ENCODE measurements at places on chromosomes 12 and 14.

- DNase-seq, result no peak
Measured at GRCh38 chr12:124549629-124550028, 17.8 kb downstream of the NCOR2 start.

GRCh38 chr12:103884316-103884715 is 43.3 kb upstream of the NT5DC3 start:
- DNase-seq, result no peak

DNA sequence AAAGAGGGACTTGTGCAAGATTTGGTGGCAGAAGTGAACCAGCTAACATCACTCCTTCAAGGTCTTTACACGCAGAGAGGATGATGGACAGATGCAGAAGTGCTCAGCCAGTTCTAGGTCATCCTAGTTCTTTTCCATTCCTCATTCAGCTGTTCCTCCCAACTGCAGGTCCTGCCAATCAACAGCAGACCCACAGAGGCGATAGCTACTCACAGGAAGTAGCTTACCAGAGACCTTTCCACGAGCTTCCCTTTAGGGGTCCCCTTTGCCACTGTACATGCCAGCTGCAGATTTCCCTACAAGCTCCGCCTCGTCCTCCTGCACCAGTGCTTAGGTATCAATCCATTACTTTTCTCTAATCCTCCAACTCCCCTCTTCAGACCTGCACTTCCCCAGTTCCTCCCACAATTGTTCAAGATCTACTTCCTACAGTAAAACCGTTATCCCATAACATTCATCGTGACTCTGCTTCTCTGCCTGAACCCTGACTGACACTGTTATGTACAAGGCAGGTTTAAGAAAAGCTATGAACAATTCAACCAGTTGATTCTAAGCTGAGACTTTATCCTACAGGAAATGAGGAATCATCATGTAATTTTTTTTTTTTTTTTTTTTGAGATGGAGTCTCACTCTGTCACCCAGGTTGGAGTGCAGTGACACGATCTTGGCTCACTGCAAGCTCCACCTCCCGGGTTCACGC is 22.5 kb downstream of the RECQL start:
- DNase-seq, result no peak

GRCh38 chr14:43914041-43914693 is 592.9 kb downstream of the FSCB start:
- no peak for DNase-seq

DNA sequence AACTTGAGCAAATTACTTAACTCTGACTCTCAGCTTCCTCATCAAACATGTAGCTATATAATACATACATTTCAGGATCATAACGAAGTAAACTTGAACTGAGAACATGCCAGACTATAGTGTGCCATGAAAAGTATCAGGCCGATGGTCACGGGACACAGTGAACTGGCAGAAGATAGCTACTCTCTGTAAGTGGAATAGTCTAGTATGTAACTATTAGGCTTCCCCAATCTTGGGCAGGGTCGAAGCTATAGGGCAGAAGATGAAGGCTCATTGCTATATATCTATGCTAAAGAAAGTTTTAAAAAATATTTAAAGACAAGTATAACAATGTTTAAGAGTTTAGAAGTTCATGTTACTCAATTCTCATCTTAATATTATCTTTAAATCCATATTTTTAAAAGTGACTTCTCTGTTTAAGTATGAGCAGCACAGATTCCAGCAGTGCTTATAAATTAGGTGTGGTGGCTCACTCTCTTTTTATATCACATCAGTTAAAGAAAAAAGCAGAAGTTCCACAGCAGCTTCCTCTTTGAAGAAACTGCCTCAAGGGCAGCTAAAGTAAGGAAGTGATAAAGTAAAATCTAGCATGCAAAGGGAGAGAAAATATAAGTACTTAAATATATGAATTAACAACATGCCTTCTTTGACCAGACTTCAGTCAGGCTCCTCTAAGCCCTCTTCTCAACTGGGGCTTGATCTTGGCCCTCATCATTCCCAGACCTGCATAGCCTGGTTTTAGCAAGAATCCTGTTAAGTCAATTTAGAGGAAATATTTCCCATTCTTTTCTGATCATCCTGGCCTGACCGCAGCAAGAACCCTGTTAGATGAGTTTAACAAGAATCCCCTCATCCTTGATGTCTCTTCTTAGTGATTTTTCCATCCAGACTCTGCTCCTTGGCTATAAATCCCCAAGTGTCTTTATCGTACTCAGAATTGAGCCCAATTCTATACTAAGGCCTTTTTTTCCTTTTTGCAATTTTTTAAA is 8.4 kb upstream of the GLIPR1 start:
- DNase-seq, result no peak

DNA sequence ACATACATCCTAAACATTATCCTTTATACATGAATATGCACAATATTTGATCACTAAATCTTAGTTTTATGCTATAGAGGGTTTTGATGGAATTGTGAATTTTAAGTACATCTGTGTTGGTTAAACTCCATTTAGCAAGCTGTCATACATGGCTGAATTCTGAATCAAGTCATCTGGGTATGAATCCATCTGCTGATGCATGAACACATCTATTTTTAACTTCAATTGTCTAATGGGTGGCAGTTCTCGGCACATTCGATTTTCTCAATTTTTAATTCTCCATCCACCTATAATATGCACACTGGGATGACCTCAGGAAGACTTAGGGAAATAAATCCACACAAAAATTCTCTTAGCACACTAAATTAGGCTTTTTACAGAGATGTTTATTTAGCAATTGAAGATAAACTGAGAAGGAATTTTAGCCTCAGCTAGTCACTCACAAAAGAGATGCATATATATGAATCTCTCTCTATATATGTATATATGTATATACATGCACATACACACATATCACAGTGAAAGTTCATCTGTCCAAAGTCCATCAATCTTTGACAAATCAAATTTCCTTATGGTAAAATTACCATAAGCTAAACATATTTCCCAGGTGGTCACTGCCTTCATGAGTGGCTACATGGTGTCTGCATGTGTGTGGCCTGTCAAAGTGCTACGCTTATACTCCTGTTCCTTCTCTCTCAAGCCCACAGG is 44.5 kb upstream of the VPS33A start:
- no peak for DNase-seq

DNA sequence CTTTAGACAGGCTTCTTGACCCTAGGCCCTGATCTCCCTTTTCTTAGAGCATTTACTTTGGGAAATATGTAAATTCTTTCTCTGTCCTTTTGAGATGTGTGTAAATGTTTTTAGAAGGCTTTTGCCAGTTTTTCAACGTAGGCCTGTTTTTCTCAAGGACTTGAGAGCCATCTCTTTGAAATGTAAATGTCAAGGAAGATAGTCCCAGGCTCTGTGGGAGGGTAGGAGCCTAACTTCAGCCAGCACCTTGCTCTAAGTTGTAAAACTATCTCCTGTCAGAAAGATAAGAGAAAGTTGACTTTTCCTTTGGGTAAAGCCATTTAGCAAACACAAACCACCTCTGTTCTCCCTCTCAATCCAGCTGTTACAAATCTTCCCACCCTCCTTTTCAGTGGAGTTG is 219.8 kb downstream of the RPS29 start:
- DNase-seq, result no peak

GRCh38 chr12:118534003-118534402 is 157.6 kb downstream of the SUDS3 start:
- DNase-seq, result no peak

DNA sequence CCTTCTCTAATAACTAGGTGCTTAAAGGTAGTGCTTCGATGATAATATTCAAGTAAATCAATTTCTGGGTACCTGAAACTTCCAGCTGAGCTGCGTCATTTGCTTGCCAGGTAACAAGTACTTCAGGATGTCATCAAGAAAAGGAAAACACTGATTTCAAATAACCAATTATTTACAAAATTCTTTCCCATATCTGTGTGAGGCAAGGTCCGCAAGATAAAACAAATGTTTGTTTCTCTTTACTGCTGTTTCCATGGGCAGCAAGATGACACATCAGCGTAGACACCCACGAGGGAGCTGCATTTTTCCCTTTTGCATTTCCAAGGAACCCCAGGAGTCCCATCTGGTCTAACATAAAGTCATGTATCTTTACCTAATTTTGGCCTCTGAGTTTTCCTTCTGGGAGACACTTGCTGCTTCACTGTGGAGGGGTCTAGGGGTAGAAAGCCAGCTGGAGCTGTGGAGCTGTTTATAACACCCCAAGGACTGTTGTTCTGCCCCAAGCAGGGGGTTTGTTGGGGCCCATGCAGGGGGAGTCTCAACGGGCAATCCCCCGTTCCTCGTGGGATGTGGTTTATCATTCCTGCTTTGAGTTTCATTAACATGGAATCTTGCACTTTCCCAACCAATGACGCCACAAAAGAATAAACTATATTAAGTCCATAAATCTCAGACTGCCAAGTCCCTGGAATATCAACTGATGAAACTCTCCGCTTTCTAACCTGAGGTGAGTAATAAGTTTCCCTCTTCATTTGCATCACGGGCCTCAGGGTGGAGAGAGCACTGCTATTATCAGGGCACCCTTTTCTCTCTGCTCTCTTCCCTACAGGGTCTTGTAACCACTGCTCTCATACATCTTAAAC is 112.8 kb upstream of the PELI2 start:
- no peak for DNase-seq

DNA sequence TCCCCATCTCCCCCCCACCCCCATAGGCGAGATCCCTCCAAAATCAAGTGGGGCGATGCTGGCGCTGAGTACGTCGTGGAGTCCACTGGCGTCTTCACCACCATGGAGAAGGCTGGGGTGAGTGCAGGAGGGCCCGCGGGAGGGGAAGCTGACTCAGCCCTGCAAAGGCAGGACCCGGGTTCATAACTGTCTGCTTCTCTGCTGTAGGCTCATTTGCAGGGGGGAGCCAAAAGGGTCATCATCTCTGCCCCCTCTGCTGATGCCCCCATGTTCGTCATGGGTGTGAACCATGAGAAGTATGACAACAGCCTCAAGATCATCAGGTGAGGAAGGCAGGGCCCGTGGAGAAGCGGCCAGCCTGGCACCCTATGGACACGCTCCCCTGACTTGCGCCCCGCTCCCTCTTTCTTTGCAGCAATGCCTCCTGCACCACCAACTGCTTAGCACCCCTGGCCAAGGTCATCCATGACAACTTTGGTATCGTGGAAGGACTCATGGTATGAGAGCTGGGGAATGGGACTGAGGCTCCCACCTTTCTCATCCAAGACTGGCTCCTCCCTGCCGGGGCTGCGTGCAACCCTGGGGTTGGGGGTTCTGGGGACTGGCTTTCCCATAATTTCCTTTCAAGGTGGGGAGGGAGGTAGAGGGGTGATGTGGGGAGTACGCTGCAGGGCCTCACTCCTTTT is 2.7 kb downstream of the GAPDH start:
- no peak for DNase-seq

DNA sequence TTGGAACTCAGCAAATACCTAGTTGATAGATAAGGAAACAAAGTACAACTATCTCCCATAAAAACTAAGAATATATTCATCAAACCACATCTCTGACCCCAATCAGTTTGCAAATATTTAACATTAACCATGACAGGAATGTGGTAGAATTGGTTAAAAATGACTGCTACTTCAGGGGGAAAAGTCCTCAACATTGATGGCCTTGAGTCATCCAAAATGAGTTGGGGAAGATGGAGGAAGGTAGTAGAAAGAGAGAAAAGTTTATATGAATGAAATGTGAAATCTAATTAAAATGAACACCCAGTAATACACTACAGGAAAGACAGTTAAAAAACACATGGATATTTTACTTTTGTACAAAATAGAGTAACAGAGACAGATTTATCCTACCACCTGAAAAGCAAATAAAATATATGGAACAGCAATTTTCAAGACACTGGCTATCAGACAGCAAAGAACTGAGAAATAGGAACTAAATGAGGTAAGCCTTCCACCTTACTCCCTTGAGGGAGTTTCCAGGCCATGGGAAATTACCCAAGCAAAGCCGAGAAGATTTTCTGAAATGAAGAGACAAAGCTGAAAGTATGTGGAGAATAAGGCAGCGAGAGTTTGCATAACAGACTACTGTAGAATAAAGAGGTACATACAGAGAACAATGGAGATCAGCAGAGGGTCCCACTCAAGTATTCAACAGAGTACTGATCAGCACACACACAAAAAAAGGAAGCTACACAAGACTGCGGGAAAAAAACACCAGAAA is 49.6 kb downstream of the TC2N start:
- DNase-seq, result no peak

GRCh38 chr14:103548463-103549351 is 13.8 kb downstream of the BAG5 start:
- no peak for DNase-seq

DNA sequence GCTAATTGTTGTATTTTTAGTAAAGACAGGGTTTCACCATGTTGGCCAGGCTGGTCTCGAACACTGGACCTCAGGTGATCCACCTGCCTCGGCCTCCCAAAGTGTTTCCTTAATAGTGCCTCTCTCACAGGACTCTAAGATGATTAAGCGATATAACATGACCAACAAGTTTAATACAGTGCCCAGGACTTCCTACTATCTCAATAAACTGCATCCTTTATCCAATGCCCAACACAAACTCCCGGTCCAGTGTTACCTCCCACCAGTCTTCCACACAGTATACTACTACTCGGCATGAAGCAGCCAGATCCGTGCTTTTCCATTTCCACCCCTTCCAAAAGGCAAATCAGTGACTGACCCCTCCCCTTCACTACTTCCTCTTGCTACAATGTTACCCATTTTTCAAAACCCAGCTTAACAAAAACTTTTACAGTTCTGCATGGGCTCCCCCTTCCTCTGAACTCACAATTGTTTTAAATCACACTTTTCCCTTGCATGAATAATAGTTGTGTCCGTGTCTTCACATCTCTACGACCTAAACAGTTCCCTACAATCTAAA is 900 bp downstream of the NOP2 start:
- DNase-seq, result no peak

DNA sequence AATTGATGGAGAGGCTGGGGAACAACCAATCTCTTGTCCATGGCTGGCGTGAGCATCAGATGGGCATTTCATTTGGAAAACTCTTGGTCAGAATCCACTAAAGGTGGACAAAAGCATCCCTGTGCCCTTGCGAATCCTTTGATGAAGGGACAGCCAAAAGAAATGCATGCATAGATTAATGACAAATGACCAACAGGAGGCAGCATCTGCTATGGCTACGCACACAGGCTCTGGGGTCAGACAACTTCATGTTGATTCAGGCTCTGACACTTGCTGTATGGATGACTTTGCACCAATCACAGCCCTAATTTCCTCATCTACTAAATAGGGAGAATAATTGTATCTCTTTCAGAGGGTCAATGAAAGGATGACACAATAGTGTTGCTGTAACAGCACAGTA is 117.5 kb downstream of the ASCL4 start:
- DNase-seq, result no peak

All from stimulated activated CD8-positive, alpha-beta memory T cell treated with anti-CD3 and anti-CD28 coated beads, Interleukin-2, amount 100 ng/mL, for 48 hours (primary cell).